ENCODE measurements at places on chromosomes 6 and 20.
A peak's percentile ranks its signal among the peaks of the same experiment; 100 is the strongest.

DNA sequence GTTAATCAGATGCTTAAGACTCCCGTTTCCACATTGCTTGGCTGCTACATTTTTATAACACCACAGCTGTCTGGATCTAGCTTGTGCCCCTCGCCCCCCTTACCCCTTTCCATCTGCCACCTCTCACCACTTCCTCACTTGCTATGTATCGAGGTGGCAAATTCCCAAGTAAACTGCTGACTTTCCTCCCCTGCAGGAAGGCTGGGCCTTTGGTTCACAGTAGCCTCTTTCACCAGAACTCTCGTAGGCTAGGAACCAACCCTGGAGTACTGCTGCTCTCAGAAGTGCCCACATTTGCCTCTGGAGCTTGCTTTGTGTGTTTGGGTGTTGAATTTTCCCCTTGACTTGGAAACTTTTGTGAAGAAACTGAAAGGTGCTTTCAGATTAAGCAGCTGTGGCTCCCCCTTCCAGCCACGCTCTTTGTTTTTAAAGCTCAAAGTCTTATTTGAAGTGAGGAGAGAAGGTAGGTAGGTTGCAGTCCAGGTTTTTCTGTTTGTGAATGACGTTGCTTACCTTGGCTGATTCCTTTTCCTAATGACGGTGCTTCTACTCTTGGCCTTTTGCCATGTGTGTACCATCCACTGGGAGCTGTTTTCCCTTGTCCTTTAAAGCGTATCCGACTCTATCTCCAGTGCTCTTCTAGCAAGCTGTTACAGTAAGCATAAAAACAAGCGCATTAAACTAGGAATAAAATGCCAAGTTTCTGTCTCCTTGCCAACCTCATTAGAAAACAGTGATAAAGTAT lies 90.4 kb downstream of the CARMIL1 start:
- peak; percentile 71 for DNase-seq

- no peak for DNase-seq
Observed at GRCh38 chr6:169171016-169171415, 82.6 kb downstream of the THBS2 start.

- DNase-seq, result no peak
Observed at GRCh38 chr20:6120491-6120988, 2.3 kb downstream of the FERMT1 start.

DNA sequence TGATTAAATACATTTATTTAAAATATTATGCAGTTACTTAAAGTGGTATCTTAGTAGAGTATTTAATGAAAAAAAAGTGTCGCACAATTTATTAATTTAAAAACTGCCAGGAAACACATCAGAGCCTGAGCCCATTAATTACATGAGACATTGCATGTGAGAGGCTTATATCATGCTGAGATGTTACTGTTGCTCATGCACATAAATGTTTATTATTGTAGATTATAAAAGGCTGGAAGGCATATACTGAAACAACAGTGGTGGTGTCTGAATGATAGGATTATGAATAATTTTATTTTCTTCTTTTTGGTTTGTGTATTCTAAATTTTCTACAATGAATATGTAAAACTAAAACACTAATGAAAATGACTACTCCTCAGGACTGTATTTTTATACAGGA lies 45.7 kb upstream of the TXNDC5 start:
- DNase-seq, result no peak

GRCh38 chr6:7809346-7809745 lies 83.4 kb downstream of the BMP6 start:
- DNase-seq, result no peak

- DNase-seq, result no peak
Observed at GRCh38 chr6:107418118-107418517, 41.2 kb downstream of the PDSS2 start.

DNA sequence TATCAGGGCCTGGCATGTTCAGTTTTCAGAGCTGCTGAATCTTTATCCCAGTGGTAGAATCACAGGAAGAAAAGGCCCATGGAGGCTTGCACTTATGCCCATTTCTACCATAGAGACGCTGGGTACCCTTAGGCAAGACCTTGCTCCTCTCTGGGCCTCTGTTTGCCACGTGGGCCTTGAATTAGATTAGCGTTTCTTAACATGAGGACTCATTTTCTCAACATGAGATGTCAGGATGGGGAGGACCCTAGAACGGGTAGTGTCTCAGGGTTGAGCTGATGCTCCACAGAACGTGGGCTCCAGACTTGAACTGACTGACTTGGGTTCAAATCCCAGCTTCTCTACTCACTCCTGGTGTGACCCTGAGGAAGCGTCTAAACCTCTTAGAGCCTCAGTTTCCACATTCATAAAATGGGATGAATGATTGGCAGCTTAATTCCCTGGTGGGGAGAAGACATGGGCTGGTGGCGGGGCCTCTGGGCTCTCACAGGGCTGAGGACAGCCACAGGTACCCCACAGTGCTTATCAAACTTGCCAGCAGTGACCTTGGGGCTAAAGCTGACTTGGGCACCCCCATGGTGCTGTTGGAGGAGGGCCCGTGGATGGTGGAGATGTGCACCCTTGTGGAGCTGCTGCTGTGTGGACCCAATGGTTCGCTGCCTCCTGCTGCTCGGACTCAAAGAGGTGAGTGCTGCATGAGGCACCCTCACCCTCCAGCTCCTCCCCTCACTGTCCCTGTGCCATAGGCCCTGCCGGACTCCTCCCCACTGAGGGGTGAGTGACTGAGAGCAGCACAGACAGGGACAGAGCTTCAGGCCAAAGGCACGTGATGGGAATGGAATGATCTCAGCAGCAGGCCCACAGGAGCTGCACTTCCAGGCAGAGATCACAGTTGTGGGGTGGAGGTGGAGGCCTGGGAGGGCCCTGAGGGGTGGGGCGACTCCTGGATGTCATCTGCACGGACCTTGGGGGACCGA lies 28.2 kb downstream of the SUN5 start:
- no peak for DNase-seq

- no peak for DNase-seq
Observed at GRCh38 chr20:33014336-33015113, 7.0 kb downstream of the BPIFB2 start.

GRCh38 chr6:38570750-38571149 lies 69.0 kb downstream of the BTBD9 start:
- DNase-seq, result no peak

DNA sequence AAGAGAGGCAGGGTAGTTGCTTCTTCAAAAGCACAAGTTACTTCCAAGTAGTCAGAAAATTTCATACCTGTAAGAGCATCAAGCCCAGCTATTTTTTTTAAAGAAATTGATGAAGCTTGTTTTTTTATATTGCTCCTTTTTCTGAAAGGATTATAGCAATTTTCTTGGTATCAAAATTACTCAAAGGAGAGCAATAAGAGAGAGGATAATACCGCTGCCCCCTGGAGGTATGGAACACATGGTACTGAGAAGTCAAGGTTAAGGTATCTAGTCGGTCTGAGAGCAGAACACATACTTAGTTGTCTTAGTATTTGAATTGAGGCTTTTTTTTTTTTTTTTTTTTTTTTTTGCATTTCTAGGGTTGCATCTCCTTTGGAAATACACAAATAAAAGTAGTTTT lies 59.4 kb downstream of the ADGRF5 start:
- no peak for DNase-seq

GRCh38 chr6:14274016-14274415 lies 156.4 kb downstream of the CD83 start:
- DNase-seq, result no peak

DNA sequence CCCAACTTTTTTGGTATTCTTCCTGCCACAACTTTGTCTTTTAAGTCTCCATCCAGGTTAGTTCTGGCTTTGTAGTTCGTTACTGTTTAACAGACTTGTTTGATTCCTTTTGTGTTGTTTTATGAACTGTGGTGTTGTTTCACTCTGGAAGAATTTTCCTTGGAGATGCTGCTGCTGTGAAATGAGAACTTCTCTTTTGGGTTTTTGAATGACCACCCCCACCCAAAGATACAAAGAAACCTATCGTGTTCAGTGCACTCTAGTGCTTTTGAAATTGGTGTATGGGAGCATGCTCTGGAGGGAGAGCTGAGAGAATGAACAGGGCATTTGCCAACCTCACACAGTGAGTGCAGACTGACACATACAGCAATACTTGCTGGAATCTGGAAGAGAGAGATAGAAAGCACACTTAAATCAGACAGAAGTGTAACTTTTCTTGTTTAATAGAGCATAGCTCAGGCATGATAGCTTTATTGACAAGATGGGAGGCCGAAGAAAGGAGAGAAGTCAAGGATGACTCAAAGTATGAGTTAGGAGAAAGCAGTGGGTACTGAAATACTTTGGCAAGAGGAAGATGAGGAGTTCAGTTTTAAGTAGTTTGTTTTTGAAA lies 293.1 kb downstream of the SOX4 start:
- no peak for DNase-seq

GRCh38 chr6:54467384-54467783 lies 159.1 kb downstream of the TINAG start:
- DNase-seq, result no peak

DNA sequence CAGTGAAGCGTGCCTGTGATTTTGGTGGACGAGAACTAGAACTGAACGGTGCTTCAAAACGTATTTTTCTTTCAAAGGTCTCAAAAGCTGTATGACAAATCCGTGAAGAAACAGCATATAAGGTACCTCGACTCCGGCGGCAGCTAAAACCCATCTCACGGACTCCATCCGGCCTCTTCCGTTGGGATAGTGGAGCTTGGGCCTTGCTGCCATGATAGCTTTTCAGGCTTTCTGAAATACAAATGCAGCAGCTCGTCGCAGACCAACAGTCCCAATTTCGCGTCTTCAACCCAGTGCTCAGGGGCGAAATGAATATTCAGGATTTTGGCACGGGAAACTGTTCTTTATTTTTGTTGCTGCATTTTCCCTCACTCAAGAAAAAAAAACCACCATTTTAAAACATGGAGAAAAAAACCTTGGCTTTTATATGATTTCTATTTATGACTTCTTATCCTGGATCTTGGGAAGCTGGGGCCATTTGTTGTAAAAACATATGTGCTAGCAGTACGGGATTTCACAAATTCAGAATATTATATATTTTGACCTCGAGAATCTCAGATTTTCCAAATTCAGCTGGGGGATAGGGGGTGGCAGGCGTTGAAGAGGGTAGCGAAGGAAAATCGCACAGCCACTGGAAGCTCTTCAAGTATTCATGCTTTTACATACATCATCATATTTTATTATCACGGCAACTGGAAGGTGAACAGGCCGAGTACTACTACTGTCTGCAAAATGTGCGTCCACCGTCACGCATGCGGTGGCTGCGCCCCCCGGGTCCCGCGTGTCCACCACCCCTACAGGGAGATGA lies 849 bp downstream of the GSTA4 start:
- DNase-seq, result no peak

Data from NCI-H1417 treated with DMSO at 0.1 percent for 48 hours (cell line).